Stimulated activated CD4-positive, alpha-beta T cell treated with anti-CD3 and anti-CD28 coated beads, Interleukin-2, amount 100 ng/mL, for 24 hours (primary cell): ENCODE measurements at places on chromosomes 2 and 18.

DNA sequence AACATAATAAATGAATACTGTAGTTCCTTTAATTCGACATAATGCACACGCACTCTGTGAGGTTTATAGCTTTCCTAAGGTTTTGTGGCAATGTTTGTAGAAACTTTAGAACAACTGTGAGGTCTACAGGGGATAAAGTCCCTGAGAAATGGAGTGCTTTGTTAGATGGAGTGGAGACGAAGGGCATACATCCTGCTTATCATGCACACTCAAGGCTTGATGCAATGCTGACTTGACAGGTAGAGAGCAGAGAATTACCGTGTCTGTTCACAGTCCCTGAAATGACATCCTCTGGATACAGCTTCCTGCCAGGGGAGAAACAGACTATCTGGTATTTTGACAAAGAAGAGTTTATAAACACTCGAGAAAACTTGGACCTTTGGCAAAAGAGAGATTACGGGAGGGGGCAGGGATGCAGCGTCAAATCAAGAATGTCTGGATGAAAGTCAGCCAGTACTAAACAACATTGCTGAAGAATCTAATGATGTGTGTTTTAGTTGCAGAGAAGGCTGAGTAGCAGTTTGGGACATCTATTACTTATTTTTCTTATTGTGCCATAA is 766.9 kb upstream of the ZEB2 start:
- no peak for DNase-seq

GRCh38 chr2:164981217-164981990 is 26.1 kb upstream of the SLC38A11 start:
- no peak for DNase-seq

DNA sequence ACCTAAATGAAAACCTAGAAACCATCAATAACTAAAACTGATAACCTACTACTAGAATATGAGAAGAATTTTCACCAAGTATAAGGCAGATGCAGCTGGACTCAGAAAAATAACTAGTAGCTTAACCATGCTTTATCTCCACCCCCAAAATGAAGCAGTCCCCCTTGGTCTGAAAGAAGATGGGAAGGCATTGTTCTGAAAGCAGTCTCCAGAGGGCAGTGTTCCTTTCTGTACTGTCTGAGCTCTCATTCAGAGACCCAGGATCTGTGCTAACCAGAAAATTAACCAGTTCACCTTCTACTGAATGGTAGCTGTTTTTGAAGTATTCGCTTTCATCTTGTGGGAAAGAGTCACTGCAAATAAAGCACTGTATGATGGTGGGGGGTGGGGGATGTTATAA is 273.0 kb downstream of the PDE11A start:
- DNase-seq: no peak

- DNase-seq: no peak
Observed at GRCh38 chr2:8061219-8061618, 620.6 kb upstream of the ID2 start.

DNA sequence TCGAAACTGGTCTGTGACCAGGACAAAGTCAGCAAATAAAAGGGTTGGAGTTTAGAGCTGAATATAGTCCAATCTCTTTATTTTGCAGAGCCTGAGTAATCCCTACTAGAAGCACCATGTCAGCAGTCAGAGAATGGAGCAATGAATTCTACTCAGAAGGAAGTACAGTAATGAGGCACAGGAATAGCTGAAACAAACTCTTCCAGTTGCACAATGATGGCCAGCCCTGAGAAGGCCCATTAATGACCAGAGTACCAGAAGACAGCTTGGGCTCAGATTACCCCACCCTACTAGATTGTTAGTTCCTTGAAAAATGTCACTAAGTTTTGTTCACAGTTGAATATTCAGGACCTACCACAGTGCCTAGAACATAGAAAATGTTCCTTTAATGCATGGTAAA is 40.3 kb upstream of the SCG2 start:
- no peak for DNase-seq

DNA sequence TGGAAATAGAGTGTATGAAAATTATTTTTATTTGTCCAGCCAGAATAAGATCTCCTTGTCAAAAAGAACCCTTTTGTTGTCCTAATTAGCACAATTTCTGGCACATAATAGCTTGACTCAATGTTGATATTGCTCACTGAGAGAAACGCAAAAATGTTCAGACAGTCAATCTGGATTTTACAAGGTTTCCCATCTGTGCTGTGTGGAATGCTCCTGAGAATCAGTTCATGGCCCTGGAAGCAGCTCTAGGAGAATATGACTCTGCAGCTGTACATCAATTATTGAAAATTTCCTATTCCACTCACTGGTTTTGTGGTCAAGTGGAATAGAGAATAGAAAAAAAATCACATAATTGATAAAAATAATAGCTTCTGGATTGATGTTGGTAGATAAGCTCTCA is 1582.9 kb upstream of the NXPH2 start:
- DNase-seq: no peak
